ENCODE measurements at places on chromosomes 2 and 18.

DNA sequence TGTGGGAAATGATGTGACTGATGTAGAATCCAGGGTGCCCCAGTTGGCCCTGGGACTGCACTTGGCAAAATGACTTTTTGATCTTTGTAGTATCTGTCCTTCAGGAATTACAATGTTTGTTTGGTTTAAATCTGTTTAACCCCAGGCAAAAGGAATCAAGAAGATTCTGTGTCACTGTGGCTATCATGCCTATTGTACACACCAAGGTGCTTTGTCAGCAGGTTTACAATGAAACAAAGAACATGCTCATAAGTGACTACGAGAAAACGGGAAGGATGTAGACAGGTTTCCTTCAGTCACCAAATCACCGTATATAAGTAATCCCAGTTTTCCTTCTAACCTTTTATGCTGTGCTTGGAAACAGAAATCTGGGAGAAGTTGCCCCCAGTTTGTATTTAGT, 109.5 kb downstream of the RTN4 start:
- DNase-seq: no peak

- no peak for DNase-seq
Measured at GRCh38 chr2:96264656-96265348, 995 bp downstream of the TMEM127 start.

DNA sequence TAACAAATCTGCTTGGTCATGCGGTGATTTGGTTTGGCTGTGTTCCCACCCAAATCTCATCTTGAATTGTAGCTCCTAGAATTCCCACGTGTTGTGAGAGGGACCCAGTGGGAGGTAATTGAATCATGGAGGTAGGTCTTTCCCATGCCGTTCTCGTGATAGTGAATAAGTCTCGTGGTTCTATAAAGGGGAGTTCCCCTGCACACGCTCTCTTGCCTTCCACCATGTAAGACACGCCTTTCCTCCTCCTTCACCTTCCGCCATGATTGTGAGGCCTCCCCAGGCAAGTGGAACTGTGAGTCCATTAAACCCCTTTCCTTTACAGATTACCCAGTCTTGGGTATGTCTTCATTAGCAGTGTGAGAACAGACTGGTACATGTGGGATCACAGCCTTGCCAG, 36.7 kb downstream of the TRABD2A start:
- DNase-seq: no peak

DNA sequence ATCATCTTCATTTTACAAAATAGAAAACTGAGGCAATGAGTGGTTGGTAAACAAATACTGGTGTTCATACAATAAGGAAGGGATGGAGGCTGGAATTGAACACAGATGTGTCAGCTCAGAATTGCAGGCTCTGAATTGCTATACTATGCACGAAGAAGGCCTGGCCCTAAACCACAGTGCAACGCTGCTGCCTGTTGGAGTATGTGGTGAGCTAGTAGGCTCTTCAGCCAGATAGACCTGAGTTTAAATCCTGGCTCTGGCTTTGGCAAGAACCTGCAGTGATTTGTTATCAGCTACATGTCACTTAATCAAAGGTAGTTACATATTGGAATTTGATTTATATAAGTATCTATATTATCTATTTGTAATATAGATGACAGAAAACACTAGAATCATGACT, 1602.4 kb upstream of the CELF4 start:
- DNase-seq: no peak

DNA sequence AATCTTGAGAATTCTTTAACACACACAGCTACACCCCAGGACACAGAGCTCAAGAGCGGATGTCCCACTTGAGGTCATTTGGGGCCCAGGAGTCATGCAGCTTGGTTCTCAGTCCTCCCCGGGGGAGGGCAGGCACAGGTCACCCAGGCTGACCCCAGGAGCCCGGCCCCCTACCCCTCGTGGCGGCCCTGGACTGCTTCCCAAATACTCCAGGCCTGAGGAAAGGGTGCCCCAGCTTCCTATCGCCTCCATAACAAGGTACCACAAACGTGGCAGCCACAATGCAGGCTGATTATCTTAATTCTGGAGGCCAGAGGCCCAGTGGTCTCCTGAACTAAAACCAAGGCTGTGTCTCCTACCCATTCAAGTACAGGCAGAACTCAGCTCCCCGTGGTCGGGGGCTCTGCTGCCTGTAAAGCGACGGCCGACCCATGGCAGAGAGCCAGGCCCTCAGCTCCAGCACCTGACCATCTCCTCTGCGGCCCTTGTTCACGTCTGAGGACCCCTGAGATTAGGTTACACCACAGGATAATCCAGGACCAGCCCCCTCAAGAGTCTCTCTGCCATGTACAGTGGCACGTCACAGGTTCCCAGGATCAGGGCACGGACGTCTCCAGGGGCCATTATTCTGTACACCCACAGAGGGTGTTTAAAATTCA, 10.5 kb downstream of the SLC66A2 start:
- DNase-seq: no peak

- peak; percentile 72 for DNase-seq
Measured at GRCh38 chr2:134120733-134121630, 132.9 kb upstream of the MGAT5 start.

- DNase-seq: no peak
Measured at GRCh38 chr2:239657236-239657635, 256.4 kb upstream of the HDAC4 start.

DNA sequence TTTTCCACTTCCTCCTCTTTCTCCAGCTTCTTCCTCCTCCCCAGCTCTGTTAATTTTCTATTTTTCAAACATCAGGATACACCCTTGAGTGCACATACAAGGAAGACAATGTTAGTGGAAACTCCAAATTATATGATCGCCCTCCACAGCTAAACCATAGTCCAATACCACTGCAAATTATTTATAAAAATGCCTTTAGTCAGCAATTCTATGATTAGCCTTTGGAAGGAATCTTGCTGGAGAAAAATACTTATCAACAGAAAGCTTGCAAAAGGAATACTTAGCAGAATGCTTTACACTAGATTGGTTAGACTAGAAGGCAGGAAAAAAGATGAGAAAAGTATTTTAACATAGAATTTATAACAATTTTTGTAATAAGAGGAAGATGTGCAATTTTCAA, 178.9 kb downstream of the FAM124B start:
- DNase-seq: no peak

DNA sequence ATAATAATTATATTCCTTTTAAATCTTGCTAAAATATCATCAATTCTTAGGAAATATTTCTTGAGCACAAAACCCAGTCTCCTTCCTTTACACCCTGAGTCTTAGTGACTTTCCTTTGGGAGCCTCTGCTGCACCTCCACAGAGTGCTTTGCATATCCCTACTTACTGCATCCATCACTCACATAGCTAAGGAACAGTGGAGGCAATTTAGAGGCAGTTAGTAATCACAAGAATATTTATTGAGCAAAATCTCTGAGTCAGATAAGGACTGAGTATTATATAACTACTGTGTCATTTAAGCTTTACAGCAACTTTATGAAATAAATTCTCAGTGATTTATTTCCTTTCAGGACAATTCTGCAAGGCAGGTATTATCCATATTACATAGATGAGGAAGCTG, 327.7 kb downstream of the TMX3 start:
- DNase-seq: no peak

- no peak for DNase-seq
Measured at GRCh38 chr2:200225951-200226350, 80.5 kb upstream of the SPATS2L start.

- no peak for DNase-seq
Measured at GRCh38 chr18:77144451-77145118, 12.0 kb upstream of the MBP start.

DNA sequence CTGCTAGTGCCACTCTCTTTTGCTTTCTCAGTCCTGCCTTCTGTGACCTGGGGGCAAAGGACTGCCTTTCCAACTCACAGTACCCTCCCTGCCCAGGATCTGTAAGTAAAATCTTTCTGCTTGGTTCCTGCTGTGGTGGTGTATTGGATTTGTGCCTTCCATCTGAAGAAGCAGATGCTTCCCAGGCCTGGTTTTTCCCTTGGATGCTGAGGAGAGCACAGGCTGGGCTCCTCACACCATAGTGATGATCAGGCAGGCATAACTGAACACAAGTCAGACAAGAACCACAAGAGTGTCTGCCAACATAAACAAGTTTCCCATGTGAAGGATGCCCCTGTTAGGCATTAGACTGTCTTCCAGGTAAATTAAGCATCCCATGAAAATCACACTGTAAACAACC, 121.3 kb upstream of the NRXN1 start:
- DNase-seq: no peak

- no peak for DNase-seq
Measured at GRCh38 chr2:124323321-124323720, 298.2 kb downstream of the CNTNAP5 start.

GRCh38 chr2:72442270-72442669, 294.6 kb upstream of the CYP26B1 start:
- no peak for DNase-seq

DNA sequence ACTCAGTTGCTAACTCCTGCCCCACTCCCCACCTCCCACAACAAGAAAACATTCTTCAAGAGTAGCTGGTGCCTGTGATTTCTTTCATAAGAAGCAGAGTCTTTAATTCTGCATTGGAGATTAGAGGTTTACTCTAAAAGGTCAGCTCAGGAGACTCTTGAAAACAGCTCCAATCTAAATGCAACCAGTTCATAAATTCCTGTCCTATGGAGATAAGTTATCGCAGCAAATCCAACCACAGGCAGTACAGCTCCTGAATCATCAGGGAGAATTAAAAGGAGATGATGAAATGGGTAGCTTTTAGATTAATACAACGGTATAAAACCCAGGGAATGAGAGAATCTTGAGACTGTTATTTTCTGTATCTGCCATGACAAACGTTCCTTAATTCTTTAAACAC, 130.7 kb downstream of the SOCS6 start:
- no peak for DNase-seq

GRCh38 chr2:16726147-16726546, 60.5 kb upstream of the CYRIA start:
- DNase-seq: no peak

DNA sequence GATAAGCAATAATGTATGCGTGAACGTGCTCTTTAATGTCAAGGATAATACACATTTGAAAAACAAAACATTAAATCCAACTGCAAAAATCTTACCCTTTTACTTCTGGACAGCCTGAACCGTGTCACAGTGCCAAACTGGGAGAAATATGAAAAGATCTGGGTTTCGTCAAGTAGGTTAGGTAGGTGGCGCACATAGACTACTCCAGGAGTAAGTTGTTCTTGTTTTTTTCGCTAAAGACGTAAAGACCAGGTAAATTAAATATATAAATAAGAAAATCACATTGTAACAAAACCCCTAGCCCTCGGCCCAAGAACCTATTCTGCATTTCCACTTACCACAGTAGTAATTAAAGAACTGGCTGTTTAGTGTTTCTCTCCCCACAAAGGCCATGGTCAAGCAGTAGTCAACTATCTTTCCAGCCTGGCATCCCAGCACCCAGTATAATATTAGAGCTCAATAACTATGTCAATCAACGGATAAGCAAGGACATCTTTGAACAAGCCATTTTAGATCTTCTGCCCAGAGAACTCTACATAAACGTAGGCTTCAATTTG, 1.1 kb downstream of the NIFK start:
- DNase-seq: no peak

DNA sequence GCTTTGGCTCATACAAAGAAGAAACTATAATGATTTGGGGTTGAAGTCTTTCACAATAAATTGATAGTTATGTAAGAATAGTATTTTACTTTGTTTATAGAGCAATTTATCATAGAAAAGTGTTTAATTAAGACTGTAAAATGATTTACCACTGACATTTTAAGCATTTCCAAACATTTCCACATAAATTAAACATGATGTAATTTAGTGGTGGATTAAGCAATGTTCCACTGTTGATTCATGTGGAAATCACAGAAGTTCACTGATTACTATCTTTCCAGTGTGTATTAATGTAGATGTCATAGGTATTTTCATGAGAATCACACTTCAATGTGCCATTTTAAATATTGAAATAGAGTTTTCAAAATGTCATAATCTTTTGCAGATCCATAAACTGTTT, 40.1 kb upstream of the GRB14 start:
- no peak for DNase-seq

DNA sequence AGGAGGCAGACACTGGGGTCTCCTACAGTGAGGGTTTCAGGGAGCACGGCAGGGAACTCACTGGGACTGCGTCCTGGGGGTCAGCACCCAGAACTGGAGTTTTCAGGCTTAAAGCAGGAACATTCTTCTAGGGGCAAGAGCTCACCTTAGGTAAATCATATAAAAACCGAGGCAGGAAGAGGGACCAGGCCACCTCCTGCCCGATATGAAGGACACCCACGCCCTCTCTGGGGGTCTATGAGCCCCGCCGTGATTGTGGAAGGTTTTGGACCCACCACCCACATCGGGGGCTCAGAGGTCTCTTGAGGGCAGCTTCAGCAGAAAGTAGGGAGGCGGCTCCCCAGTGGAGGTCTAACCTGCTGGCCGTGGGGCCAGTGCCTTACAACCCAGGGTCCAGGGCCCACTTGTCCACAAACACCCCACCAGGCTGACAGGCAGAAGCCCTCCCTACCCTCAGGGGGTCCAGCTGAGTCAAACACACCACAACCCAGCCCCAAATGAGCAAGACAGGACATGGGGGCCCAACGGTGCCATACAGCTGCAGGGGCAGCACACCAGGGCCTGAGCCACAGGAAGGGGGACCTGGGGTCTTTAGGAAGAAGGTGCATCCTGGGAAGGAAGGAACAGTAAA, 25.3 kb downstream of the CROCC2 start:
- DNase-seq: no peak

DNA sequence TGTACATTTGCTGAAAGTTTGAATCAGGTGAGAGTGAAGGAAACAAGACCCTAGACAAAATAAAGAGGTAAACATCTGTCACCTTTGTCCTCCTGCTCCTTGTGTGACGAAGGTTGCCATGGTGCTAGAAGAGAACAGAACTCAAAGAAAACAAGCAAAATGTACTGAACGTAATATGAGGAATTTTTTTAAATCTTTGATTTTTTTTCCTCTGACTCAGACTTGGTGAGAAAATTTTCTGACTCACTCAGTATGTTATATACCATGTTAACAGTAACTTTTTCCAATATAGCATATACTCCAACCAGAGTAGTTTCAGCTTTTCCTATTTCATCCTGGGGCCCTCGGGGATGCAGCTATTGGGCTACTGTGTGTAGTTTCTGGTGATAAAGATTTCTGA, 2114.6 kb upstream of the PIK3C3 start:
- no peak for DNase-seq

- no peak for DNase-seq
Measured at GRCh38 chr2:207161247-207162123, 4.3 kb downstream of the KLF7 start.

- DNase-seq: peak; percentile 32
Measured at GRCh38 chr18:79797518-79798345, at the start of gene KCNG2. KCNG2 (plus strand) TSS chr18:79797938; CDS start chr18:79863668, 65,730 bp downstream.

DNA sequence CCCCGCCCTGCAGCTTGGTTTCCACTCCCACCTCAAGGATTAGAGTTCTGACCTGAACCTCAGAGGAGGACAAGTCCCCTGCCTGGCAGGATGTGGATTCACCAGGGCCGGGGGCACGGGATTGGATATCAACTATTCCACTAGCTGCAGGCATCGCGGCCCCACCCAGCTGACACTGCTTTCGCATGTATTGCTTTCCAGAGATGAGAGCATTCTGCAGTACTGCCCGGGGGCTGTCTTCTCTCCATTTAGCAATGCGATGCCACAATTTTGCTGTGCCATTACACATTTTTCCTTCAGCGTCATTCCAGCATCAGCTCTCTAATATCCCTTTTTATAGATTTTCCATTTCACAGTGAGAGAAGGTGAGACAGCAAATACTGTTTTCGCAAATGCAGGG, 42.0 kb downstream of the CTIF start:
- DNase-seq: no peak

GRCh38 chr18:4283746-4284291, 171.3 kb downstream of the DLGAP1 start:
- no peak for DNase-seq

- DNase-seq: no peak
Measured at GRCh38 chr2:237213315-237214022, 127.8 kb downstream of the COPS8 start.

- no peak for DNase-seq
Measured at GRCh38 chr2:8346208-8346607, 335.6 kb upstream of the ID2 start.
